Left lung (tissue), 14 donors: ENCODE measurements at places on chromosomes 3 and 15. TPM values are rescaled to one million over a fixed set of nuclear protein-coding genes. Genes with fewer than 3 reads are reported as not detected.

The NTRK3 gene
- total RNA-seq: 4.1 TPM

The CGNL1 gene
- total RNA-seq: 31.2 TPM

The RNF168 gene
- 22.8 TPM for total RNA-seq

The PLA1A gene
- 14.5 TPM for total RNA-seq

The GOLGA6L10 gene
- 1.5 TPM for total RNA-seq
